ENCODE measurements at places on chromosomes 6 and 20.

GRCh38 chr6:3211681-3212080 lies 15.8 kb downstream of the TUBB2B start:
- no peak for DNase-seq

DNA sequence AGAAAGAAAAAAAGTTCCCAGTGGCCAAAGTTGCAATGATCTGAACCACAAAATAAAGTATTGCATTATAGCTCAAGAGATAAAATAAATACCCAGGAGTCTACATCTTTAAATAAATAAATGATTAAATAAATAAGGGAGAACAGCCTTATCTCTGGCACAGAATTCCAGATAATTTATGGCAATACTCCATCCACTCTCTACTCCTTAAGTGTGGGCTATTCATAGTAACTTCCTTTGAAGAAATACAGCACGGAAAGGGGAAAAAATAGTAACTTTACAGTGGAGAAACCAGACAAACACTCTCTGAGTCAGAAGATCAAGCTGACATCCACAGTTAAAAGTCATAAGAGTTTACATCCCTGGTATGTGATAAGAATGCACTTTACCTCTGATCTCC lies 11.6 kb downstream of the AURKA start:
- DNase-seq, result no peak

- DNase-seq, result no peak
Measured at GRCh38 chr6:136549300-136550044, 750 bp downstream of the MAP7 start.

- no peak for DNase-seq
Measured at GRCh38 chr6:127879685-127880084, 21.2 kb downstream of the THEMIS start.

GRCh38 chr6:157221049-157221816 lies 102.1 kb downstream of the TMEM242 start:
- DNase-seq, result no peak

GRCh38 chr20:3334156-3334943 lies 73.1 kb downstream of the DNAAF9 start:
- DNase-seq, result no peak

DNA sequence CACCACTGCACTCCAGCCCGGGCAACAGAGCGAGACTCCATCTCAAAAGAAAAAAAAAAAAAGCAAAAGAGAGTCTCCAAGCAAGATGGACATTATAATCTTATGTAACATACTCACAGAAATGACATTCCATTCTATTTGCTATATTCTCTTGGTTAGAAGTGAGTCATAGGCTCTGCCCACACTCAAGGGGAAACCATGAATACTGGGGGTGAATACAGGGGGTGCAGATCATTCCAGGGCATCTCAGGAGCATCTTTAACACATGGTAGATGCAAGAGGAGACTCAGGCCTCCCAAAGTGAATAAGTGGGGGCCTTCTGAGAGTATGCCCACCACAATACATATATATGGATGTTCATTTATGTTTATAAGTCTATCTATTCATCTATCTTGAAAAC lies 18.3 kb upstream of the RANBP9 start:
- no peak for DNase-seq

DNA sequence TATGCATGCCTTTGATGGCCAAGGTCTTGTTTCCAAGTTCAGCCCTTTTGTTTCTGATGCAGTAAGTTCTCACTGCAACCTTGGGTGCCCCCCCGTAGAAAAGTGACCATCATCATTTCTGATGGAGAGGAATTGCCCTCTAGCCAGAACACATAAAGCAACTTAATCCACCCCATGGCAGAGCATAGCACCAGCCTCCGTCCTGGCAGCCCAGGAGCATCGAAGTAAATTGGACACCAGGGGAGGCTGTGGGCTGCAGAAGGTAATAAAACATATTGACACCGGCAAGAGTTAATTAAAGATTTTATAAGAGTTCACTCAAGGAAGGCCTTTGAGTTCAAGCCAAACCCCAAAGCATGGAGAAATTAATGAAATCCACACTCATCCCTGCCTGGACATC lies 39.2 kb upstream of the CST7 start:
- no peak for DNase-seq
